HL-60 (cell line): ENCODE measurements at places on chromosomes 5 and 9.
A peak's percentile ranks its signal among the peaks of the same experiment; 100 is the strongest.

DNA sequence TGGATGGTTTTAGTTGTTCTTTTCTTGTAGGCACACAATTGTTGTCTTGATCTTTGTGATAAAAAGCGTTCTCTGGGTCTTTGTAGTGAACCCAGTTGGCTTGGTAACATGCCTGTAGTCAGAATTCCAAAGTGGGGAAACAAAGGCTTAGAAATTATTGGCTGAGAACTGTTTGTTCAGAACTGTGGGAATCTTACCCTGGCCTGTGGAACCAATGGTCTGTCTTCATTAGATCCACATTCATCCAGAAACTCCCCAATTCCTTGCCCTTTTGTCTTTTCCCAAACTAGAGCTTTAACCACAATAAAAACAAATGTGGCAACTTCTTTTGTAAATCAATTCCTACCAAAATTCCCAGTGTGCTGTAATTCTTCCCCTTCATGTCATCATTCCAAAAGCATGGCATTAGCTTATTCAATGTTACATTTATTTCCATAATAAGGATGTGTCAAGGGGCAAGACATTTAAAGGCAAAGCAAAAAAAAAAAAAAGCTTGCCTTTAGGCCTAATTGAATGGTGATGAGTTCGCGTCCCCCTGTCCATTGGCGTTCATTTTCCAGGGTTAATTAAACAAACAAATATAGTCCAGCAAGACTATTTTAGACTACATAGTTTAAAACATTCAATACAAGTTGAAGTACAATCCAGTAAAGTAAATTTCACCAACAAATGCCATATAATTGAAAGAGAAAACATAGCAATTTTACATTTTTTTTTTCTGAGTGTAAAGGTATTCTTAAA lies 249.8 kb upstream of the ZNF608 start:
- no peak for DNase-seq

- peak; percentile 74 for DNase-seq
Measured at GRCh38 chr5:2013301-2014057, 130.8 kb upstream of the IRX4 start.

DNA sequence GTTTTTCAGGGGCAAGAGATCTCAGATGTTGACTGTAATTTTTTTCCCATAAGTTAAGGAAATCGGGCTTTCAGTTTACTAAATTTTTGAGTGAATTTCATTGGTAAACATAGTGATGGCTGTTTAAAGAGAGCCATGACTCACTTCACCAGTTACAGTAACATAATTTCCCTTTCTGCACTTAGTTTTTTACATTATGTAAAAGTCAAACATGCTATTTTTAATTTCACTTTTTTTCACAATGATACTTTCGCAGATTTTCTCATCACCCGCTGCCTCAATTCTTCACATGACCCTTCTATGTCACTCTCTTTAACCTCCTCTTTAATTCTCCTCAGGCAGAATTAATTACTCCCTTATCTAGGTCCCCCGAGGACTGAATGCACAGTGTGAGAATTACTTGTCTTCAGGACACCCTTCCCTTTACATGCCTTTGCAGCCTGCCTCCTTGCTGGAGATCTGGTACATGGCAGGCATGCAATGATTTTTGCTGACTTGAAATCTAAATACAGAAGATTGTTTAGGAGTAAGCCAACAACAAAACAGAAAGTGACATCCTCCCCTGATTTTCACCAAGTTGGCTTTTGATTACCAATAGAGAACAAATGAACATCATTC lies 217.5 kb upstream of the S1PR3 start:
- no peak for DNase-seq

- DNase-seq: no peak
Measured at GRCh38 chr5:173940269-173940668, 48.7 kb upstream of the C5orf47 start.

GRCh38 chr5:58317808-58318207 lies 142.1 kb downstream of the PLK2 start:
- DNase-seq: no peak

DNA sequence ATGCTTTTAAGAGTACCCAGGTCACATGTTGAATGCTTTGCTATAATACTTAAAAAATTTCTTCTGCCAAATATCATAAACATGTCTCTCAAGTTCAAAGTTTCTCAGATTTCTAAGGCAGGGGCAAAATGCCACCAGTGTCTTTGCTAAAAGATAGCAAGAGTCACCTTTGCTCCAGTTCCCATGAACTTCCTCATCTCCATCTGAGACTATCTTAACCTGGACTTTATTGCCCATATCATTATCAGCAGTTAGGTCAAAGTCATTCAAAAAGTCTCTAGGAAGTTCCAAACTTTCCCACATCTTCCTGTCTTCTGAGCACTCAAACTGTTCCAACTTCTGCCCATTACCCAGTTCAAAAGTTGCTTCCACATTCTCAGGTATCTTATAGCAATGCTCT lies 307.6 kb upstream of the TNC start:
- no peak for DNase-seq

DNA sequence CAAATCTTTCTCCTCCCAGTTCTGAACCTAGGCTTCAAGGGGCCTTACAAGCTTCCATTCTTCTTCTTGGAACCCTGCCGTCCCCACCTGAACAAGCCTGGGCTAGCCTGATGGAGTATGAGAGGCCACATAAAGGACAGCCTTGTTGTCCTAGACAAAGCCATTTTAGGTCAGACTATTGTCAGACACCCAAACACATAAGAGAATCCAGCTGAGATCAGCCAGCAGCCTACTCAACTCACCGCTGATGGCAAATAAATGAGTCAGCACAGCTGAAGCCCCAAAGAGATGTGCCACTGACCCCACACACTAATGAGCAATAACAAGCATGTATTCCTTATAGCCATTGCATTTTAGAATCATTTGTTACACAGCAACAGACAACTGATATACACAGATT lies 33.8 kb downstream of the SVEP1 start:
- DNase-seq: no peak

DNA sequence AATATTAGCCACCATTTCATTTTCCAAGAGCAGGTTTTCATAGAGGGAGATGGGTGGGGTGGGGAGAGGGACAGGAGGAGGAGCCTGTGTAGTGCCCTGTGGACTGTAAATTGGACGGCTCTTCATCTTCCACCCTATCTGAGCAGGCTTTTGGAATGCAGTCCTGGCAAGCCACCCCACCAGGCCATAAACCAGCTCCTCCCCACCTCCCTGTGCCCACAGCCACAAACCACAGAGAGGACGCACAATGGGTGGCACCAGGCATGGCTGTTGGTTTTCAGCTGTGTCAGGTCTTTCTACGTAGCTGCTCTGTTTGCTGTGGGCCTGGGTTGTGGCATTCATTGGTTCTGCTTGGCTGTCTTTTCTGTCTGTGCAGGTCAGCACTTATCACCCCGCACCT lies 58.0 kb downstream of the PLAC8L1 start:
- DNase-seq: no peak
